Fibroblast of upper back skin (primary cell): ENCODE measurements at places on chromosomes 11 and 22.
A peak's percentile ranks its signal among the peaks of the same experiment; 100 is the strongest.

DNA sequence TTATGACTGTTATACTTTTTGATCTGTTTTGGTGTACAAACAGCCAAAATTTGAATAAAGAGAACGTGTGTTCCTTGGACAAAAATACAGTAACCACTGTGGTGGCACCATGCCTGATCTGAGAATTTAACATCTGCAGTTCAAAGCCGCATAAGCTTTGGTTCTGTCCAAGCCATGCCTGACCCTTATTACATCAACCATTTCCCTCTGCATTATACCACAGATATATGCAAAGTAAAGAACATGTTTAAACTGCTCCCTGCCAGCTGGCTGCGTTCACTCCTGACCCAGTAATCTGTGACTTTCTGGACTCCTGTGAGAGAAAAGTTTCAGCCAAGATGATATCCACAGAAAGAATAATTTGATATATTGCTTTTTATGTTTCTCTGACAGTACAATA, 890.5 kb upstream of the ANO3 start:
- peak; percentile 39 for DNase-seq

- no peak for DNase-seq
Measured at GRCh38 chr11:13970986-13971385, 8.5 kb downstream of the SPON1 start.

GRCh38 chr22:20511578-20512229, 4.3 kb downstream of the MED15 start:
- DNase-seq: no peak

- DNase-seq: no peak
Measured at GRCh38 chr11:10502770-10503169, 38.2 kb downstream of the RNF141 start.

DNA sequence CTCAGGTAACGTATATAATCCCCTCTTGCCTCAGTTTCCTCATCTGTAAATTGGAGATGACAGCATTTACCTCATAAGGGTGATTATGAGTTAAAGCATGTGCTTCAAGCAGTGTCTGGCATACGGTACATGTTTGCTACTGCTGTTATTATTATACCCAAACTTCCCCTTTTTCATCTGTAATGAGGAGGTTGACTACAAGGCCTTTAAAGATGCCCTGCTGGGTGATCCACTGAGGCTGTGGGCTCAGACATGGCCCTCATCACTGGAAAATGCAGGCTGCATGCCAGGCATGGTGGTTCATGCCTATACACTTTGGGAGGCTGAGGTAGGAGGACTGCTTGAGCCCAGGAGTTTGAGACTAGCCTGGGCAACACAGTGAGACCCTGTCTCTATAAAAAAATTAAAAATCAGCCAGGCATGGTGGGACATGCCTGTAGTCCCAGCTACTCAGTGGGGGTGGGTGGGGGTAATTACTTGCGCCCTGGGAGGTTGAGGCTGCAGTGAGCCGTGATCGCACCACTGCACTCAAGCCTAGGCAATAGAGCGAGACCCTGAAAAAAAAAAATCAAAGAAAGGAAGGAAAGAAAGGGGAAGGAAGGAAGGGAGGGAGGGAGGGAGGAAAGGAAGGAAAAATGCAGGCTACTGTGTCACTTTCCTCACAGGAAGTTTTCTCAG, 4.3 kb downstream of the PIK3IP1 start:
- DNase-seq: no peak

DNA sequence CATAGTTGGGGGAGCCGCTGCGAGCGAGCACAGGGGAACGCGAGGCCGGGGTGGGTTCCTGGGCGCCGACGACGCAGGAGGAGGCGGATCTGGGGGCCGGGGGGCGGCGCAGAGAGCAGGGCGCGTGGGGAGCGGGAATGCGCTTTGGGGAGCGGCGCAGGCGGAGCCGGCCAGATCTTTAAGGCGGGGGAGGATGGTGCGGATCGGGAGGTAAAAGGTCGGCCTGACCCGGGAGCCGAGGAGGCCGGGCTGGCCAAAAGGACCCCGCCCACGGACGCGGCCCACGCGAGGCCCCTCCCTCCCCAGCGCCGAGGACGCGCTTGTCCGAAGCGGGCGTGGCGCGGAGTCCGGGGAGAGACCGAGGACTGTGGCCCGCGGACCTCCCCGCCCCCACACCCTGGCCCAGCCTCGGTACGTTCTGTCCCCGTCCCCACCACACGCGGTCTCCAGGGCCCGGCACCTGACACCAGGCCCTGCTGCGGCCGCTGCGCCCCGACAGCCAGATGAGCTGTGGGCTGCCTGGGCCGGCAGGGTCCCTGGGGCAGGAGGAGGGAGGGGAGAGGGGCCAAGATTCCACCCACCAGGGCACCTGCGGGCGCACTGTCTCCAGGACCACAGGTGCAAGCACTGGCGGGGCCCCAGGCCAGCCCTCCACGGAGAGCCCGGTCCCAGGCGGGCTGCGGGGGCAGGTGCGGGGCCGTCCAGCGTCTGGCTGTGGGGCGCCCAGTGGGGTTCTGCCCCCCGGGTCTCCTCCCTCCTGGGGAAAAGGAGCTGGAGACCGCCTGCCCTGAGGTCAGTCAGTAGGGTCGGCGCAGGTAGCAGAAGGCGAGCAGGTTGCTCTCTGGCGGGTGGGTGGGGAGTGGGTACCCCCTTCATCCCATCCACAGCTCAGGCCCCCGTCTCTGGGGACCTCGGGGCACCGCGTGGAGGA, 10.9 kb downstream of the PIM3 start:
- DNase-seq: no peak
